ENCODE measurements at places on chromosomes 7 and 10.

GRCh38 chr10:117532451-117533107 lies 10.0 kb upstream of the EMX2 start:
- no peak for DNase-seq

DNA sequence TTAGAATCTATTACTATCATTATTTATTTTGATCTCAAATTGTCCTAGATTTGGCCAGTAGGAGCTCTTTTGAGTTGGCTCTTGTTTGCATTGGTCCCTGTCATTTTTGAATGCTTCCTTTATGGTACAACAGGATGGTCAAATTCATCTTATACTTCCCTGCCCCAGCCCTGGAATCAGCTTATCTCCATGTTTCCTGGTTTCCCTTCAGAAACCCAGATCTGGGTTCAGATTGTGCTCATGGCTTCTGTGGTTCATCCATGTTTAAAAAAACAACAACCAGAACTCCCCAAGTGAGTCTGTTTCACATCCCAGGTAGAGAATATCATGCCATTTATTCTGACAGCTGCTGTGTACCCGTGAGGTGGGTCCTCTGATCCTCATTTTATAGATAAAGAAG lies 10.6 kb downstream of the ZFYVE27 start:
- no peak for DNase-seq

DNA sequence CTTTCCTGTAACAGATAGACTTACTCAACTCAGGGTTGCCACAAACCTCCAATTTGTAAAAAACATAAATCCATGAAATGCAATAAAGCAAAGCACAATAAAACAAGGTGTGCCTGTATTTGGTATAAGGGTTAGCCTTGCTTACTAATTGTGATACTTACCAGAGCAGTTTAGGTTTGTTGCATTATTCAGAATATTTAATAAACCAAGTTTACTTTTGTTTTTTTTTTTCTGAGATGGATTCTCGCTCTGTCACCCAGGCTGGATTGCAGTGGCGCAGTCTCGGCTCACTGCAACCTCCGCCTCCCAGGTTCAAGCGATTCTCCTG lies 79.6 kb downstream of the SEC61G start:
- DNase-seq: no peak

DNA sequence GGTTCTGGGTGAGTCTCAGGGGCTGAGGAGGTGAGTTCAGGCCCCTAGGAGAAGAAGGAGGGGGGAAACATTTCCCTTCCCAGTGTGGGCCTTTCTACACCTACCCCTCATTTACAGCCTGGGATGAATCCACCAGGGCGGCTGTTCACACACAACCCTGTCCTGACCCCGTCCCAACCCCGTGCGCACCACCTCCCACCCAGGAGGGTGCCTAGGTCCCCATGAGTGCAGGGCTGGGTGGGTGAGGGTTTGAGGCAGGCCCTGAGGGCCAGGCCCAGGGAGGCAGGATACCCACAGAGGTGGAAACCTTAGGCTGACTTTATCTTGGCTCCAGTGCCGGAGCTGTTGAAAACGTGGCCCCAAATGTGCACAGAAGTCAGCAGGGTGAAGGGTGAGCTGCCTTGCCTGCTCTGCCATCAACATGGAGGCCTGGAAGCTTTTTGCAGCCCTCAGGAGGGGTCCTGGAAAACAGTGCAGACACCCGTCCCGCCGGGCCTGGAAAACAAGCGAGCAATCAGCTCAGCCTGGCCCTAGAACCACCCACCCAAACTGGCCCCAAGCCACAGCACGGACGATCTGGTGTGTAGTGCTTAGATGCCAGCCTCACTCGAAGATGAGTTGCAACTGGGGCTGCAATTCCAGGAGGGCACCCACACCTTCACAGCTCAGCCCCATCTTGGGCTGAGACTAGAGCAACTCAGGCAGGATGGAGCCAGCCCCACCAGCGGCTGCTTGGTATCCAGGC lies 9.3 kb upstream of the RET start:
- DNase-seq: no peak

- DNase-seq: no peak
Measured at GRCh38 chr10:48332166-48332870, 25.8 kb downstream of the MAPK8 start.

DNA sequence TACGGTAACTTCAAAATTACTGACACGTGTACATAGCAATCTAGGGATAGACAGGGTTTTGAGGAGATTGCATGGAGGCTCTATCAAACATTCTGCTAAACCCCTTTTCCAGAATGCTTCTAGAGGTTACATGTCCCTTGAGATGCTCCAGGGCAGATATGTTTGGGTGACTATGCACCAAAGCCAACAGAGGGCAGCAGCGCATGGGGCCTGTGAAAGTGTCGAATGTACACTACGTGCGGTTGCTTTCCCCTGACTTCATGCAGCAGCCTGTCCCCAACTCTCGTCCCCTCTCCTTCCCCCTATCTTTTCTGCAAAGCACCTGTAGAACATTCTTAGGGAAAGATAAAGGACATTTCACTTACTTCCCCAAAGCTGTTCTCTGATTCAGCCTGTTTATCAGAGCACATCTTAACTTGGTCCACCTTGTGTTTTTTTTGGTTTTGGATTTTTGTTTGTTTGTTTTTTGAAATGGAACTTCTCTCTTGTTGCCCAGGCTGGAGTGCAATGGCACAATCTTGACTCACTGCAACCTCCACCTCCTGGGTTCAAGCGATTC lies 90.2 kb downstream of the UBE3C start:
- DNase-seq: no peak

DNA sequence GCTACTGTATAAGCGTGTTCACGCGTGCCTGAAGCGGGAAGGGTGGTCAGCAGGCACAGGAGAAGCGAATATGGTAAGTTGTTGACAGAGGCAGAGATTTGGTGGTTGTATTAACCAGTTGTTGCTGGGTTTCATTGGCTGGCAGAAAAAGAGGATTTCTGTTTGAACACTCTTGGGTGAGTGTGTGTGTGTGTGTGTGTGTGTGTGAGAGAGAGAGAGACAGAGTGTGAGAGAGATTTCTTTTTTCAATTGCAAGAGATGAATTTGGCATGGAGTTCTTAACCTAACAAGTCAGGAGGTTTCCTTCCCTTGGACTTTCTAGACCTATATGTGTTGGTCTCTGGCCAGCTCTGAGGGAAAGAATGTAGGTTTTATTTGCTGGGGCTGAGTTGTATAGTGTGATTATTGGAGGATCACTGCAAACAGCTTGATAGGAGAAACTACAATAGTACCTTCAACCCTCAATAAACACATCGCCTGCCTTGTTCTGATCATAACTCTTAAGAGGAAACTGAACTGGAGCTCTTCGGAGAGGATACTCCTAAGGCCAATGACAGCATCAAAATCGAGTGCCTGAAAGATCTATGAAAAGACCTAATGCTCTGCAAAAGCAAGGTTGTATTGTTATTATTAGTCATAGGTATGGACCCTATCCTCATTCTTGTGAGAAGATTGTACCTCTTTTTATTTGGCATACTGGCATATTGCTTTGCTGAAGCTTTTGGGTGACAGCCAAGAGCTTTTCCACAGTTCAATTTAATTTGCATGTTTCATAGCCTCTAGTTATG lies 1.2 kb downstream of the MCU start:
- no peak for DNase-seq

DNA sequence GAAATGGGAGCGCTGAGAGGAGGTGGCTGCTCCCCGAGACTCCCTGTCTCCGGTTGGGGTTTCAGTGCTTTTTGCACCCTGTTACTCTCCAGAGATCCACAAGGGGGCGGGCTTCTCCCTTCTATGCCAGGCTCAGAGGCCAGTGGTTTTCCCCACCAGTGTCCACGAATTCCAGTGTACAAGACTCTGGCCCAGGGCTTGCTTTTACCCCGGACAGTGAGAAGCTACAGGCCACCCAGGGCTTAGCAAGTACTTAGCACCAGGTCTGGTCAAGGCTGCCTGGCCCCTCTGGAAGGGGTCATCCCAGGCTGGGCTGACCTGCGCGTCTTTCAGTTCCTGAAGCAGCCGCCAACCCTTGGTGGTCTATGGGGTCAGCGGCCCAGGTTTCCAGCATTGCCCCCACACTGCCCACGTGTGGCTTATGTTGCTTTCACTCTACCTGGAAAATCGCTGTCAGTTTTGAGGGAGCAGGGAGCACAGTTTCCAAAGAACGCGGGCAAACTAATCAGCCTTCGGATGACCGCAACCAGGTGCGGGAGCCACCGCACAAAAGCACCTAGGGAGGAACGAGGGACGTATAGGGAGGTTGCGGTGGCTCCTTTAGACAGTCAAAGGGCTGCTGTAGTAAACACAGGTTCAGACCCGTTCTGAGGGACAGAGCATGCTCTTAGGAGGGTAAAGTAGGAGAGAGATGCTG lies 6.8 kb downstream of the CYP26A1 start:
- DNase-seq: no peak

GRCh38 chr10:5933909-5934546 lies 43.3 kb downstream of the IL15RA start:
- DNase-seq: no peak

GRCh38 chr7:104793066-104793465 lies 220.9 kb upstream of the KMT2E start:
- no peak for DNase-seq

GRCh38 chr10:100022403-100022802 lies 12.7 kb upstream of the DNMBP start:
- no peak for DNase-seq

DNA sequence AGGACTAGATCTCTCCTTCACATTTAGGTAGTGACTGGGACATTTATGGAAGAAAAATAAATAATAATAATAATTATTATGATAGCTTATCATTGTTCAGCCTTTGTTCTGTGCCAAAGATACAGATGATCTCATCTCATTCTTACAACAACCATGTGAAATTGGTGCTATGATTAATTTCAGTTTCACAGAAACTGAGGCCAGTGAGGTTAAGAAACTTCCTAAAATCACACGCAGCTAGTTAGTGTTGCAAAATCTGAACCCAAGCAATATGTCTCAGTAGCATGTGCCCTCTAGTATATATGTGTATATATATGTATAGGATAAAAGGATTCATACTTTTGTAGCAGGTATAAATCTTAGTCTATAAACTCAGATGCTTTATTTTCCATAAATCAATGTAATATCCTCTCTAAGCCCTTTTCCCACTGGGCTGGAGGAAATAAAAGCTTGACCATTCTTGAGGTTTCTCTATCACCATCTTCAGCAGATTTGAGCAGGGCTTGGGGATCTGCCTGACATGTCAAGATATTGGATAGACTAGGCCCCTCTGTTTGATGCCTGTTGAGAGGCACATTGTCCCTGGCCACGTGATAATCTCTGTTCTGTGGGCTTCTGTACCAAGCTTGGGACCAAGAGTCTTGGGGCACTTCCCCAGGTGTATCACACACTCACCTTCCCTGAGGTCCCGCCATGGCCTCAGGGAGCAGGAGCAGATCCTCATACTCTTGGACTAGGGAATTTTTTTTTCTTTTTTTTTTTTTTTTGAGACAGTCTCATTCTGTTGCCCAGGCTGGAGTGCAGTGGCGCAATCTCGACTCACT lies 172.6 kb upstream of the NRP1 start:
- DNase-seq: no peak

- DNase-seq: no peak
Measured at GRCh38 chr7:10104292-10104691, 869.4 kb upstream of the PHF14 start.

DNA sequence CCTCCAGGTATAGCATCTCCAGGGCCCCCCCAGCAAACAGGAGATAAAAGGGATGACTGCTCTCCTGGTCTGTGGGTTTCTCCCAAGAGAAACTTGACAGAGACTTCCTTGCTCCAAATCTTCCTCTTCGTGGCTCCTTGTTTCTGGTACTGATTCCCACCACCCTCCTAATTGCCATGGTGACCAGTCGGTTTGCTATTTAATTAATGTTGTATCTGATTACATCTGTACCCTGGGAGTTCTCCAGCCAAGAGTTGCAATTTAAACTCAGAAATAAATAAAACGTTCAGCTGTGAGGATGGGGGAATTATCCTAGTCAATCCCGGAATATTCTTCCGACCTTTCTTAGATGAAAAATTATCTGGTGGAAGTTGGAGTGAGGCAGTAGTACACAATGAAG lies 264.7 kb downstream of the PAXIP1 start:
- DNase-seq: no peak

DNA sequence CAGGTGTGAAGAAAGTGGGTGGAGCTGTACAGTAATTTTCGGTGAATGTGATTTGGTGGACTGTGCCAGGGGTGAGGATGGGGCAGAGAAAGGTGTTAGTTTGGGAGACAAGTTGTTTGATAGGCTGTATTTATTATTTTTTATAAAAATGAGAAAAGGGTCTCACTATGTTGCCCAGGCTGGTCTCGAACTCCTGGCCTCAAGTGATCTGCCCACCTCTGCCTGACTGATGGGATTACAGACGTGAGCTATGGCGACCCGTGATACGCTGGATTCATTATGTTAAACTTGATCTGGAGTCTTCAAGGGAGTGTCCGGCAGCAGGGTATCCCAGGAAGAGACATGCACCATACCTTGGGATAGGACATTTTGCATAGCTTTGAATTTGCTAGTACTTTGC lies 1.3 kb downstream of the KAT6B start:
- no peak for DNase-seq

DNA sequence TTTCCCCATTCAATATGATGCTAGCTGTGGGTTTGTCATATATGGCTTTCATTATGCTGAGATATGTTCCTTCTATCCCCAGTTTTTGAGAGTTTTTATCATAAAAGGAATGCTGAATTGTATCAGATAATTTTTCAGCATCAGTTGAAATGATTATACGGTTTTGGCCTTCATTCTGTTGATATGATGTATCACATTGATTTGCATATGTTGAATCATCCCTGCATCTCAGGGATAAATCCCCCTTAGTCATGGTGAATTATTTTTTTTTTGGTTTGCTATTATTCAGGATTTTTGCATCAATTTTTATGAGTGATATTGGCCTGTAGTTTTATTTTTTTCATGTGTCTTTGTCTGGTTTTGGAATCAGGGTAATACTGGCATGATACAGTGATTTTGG lies 1152.3 kb upstream of the C7orf33 start:
- no peak for DNase-seq

GRCh38 chr7:147646568-147646967 lies 944.0 kb upstream of the C7orf33 start:
- DNase-seq: no peak

- DNase-seq: no peak
Measured at GRCh38 chr10:101552442-101552841, 35.6 kb downstream of the POLL start.

GRCh38 chr7:42217548-42217947 lies 19.5 kb downstream of the GLI3 start:
- DNase-seq: no peak

- no peak for DNase-seq
Measured at GRCh38 chr7:117112640-117113039, 159.3 kb downstream of the ST7 start.

- DNase-seq: no peak
Measured at GRCh38 chr7:108415084-108415483, 41.2 kb downstream of the NRCAM start.

All from stimulated activated CD4-positive, alpha-beta T cell treated with anti-CD3 and anti-CD28 coated beads, Interleukin-15, amount 100 ng/mL, for 48 hours (primary cell).